ENCODE measurements at places on chromosomes 11 and 22. TPM values are rescaled to one million over a fixed set of nuclear protein-coding genes. Genes with fewer than 3 reads are reported as not detected.
A peak's percentile ranks its signal among the peaks of the same experiment; 100 is the strongest.

DNA sequence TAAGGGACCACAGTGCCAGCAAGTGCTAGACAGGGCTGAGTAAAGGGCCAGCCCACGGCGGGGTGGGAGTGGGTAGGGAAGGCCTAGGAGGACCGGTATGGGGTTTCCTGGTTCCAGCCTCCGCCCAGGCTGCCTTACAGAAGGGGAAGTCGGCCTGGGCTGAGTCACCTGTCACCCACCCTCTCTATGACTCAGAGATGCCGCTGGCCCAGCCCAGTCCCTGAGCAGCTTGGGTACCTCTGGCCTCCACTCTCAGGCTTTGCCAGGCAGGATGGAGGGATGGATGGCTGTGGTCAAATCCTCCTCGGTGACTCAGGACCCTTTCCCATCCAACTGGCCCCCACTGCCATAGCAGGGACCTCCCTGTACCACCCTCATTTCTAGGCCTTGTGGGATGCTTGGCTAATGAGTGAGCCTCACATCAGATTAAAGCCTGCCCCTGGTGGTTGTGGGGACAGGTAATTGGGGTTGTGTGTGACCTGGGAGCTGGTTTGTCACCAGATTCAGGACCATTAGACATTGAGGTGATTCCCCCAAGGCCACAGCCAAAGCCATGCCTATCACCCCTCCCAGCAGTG lies 13.9 kb downstream of the SLC35E4 start:
- DNase-seq: peak; percentile 67
- H3K27me3 ChIP-seq: no peaks in the 10 kb centered on the region
- H3K4me3 ChIP-seq: no peak overlapping the region
- no peak overlapping the region for H3K27ac ChIP-seq
- H3K36me3 ChIP-seq: no peaks in the 10 kb centered on the region

DNA sequence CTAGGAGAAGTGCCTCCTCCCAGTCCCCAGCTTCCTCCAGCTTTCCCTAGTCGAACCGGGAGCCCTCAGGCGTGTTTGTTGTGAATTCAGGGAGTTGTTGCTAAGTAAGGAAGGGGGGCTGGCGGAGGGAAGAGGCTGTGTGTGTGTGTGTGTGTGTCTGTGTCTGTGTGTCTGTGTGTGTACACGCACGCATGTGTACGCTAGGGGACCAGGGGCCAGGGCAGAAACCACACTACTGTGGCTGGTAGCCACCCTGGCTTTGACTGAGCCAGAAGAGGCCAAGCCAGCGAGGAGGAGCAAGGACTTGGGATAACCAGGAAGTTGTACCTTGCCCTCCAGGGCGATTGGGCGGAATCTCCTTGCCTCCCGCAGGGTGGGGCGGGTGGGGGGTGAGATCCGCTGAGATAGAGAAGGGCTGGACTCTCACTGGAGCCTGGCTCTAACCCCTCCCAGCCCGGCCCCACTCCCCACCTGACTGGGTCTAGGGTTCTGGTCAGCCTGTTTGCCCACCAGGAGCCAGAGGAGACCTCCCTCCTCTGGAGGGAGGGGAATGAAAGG lies 7.5 kb downstream of the BCL9L start:
- peak; percentile 85 for DNase-seq
- H3K4me3 ChIP-seq: no peak overlapping the region
- H3K27me3 ChIP-seq: no peaks in the 10 kb centered on the region
- H3K4me1 ChIP-seq: peaks cover 98% of the 10 kb centered on the region

DNA sequence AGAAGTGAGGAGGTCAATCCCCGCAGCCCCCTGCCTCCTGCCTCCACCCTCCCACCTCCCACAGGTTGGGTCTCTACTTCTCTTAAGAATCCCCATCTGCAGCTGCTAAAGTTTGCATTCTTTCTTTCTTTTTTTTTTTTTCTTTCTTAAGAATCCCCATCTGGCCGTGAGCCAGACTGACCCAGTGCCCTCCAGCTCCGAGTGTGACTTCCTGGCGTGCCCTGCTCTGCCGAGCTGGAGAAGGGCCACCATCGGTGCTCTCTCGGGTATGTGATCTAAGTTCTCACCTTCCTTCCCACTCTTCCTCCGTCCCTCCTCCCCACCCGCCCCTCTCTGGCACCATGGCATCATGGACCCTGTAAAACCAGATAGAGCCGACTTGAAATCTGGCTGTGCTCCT lies 66.7 kb upstream of the LMO1 start:
- H3K4me3 ChIP-seq: no peak overlapping the region
- H3K36me3 ChIP-seq: no peaks in the 10 kb centered on the region
- no peak overlapping the region for H3K27ac ChIP-seq
- no peaks in the 10 kb centered on the region for H3K27me3 ChIP-seq

Gene FDXACB1
- total RNA-seq: 5.5 TPM

DNA sequence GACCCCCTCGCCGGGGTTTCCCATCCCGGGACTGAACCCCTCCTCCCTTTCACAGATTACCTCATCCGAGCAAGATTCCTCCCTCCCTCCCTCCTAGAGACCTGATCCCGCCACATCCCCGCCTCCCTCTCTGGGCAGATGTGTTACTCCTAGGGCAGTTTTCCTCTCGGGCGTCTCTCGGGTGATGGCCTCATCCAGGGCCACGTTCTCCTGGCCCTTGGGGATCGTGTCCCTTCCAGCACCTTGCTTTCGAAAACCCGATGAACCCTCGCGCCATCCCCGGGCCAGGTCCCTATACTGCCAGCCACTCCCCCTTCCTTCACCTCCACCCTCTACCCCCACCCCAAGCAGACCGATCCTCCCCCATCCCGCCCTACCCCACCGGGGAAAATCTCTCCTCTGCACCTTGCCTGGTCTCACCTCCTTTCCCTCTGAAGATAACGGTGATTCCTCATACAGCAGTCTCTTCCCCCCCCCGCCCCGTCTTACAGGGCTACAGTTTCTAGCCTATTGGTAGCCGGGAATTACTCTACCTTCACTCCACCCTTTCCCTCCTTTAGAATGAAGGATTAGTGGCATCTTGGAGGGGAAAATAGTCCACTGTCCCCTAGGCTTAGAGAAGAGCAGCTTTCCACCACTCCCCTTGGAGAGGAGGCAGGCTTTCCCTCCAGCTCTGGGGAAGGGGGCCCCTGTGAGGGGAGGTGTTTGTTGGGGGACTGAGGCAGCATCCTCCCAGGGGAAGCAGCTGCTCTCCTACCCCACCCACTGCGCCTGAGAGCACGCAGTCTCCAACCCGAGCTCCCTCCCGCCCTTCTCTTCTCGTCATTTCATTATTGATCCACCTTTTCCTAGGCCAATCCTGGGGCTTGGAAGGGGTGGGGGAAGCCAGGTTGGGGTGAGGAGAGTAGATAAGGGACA lies 1.2 kb downstream of the KMT2A start:
- peaks cover 41% of the 10 kb centered on the region for H3K4me1 ChIP-seq
- no peaks in the 10 kb centered on the region for H3K27me3 ChIP-seq
- no peaks in the 10 kb centered on the region for H3K36me3 ChIP-seq
- DNase-seq: peak; percentile 56

- no peak overlapping the region for H3K4me3 ChIP-seq
- no peak overlapping the region for H3K27ac ChIP-seq
- no peak for DNase-seq
- no peaks in the 10 kb centered on the region for H3K27me3 ChIP-seq
- H3K36me3 ChIP-seq: no peaks in the 10 kb centered on the region
- peaks cover 5% of the 10 kb centered on the region for H3K4me1 ChIP-seq
Measured at GRCh38 chr11:130295657-130296056, 19.1 kb downstream of the ZBTB44 start.

Gene TMEM191B
- total RNA-seq: 0.48 TPM

- H3K27ac ChIP-seq: no peak overlapping the region
- H3K4me1 ChIP-seq: no peaks in the 10 kb centered on the region
- H3K36me3 ChIP-seq: no peaks in the 10 kb centered on the region
- H3K27me3 ChIP-seq: no peaks in the 10 kb centered on the region
- H3K4me3 ChIP-seq: no peak overlapping the region
Measured at GRCh38 chr11:59254286-59254685, 41.6 kb upstream of the MPEG1 start.

Gene OR10D3
- not detected for total RNA-seq

Gene ADM2
- total RNA-seq: not detected

GRCh38 chr11:73216465-73216864 lies 1.6 kb upstream of the P2RY2 start:
- peak overlapping the region; percentile 72 for H3K27ac ChIP-seq
- no peaks in the 10 kb centered on the region for H3K36me3 ChIP-seq
- peaks cover 12% of the 10 kb centered on the region for H3K4me1 ChIP-seq
- no peak overlapping the region for H3K4me3 ChIP-seq

GRCh38 chr22:27985323-27986275 lies 66.5 kb upstream of the PITPNB start:
- no peak for DNase-seq
- no peak overlapping the region for H3K27ac ChIP-seq
- H3K27me3 ChIP-seq: no peaks in the 10 kb centered on the region
- H3K4me3 ChIP-seq: no peak overlapping the region
- H3K4me1 ChIP-seq: no peaks in the 10 kb centered on the region

DNA sequence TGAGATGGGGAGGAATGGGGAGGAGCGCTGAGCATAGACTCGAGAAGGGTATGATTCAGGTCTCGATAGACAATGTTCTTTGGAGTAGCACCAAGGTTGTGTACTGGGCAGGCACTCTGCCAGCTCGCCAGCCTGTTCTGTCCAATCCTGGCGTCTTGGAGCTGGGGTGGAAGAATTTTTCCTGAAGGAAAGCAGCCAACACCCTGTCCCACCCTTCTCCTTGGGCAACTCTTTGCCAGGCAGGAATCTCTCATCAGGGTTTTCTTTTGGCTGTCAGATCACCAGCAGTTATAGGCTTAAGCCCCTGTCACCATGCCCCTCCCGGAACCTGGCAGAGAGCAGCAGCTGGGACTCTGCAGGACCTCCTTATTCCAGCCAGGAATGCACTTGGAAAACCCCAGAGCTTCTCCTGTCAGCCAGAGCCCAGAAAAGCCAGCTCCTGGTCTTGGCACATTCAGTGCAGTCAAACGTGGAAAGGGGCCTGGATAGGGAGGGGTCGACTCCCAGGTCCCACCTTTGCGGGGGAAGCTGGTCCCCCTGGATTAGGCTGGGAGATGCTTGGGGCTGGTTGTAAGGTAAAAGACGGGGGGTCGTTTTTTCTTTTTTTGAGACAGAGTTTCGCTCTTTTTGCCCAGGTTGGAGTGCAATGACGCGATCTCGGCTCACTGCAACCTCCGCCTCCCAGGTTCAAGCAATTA lies 14.4 kb upstream of the SPTBN2 start:
- H3K4me3 ChIP-seq: no peak overlapping the region
- DNase-seq: peak; percentile 88
- H3K27ac ChIP-seq: no peak overlapping the region
- peaks cover 16% of the 10 kb centered on the region for H3K4me1 ChIP-seq

DNA sequence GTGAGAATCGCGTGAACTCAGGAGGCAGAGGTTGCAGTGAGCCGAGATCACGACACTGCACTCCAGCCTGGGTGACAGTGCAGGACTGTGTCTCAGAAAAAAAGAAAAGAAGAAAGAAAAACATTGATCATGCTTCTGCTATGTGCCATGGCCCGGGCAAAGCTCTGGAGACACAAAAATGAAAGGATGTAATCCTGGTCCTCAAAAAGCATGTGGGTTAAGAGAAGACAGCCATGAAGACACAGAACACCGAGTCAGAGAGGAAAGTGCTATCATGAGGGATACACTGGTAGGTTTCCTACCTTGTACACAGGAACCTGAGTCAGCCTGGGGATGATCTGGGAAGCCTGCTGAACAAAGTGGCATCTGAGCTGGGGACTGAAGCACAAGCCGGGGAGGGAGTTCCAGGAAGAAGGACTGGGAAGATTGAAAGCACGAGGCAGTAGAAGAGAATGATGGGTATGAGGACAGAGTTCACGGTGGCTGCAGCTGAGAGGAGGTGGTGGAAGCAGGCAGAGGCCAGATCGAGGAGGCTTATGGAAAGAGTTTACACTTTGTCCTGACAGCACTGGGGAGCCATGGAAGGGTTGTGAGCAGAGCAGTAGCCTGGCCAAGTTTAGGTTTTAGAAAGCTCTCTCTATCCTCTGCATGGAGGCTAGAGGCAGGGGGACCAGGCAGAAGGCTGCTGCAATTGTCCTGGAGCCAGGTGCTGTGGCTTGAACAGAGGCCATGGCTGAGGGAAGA lies 9.9 kb upstream of the MAFF start:
- H3K4me1 ChIP-seq: peaks cover 15% of the 10 kb centered on the region
- H3K27me3 ChIP-seq: no peaks in the 10 kb centered on the region
- H3K4me3 ChIP-seq: no peak overlapping the region

DNA sequence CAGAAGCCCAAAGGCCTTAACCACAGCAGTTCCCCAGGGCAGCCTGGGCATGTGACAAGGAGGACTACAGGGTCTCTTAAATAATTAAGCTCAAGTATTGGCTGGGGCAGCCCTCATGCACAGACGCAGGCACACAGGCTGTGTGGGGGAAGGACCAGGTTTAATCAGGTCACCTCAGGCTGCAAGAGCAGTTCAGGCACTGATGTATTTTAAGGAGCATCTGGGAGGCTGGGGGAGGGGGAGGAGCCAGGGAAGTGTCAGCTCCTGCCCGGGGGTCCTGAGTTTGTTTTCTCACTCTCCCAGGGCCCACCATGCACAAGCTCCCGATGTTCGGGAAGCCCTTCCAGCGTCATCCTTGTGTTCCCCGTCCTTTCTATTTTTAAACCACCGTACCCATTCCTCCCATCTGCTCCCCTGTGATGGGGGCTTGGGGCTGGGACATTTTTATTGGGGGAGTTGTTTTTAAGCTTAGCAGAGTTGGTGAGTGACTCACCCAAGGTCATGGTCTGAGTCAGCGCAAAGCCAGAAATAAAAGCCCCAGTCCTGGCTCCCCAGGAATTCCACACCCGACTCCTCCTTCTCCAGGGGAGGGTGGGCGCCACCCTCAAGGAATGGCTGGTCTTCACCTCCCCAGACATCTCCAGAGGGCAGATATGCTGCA lies 2.4 kb downstream of the CSDC2 start:
- no peaks in the 10 kb centered on the region for H3K27me3 ChIP-seq
- H3K4me3 ChIP-seq: no peak overlapping the region
- H3K4me1 ChIP-seq: peaks cover 77% of the 10 kb centered on the region
- H3K36me3 ChIP-seq: no peaks in the 10 kb centered on the region

DNA sequence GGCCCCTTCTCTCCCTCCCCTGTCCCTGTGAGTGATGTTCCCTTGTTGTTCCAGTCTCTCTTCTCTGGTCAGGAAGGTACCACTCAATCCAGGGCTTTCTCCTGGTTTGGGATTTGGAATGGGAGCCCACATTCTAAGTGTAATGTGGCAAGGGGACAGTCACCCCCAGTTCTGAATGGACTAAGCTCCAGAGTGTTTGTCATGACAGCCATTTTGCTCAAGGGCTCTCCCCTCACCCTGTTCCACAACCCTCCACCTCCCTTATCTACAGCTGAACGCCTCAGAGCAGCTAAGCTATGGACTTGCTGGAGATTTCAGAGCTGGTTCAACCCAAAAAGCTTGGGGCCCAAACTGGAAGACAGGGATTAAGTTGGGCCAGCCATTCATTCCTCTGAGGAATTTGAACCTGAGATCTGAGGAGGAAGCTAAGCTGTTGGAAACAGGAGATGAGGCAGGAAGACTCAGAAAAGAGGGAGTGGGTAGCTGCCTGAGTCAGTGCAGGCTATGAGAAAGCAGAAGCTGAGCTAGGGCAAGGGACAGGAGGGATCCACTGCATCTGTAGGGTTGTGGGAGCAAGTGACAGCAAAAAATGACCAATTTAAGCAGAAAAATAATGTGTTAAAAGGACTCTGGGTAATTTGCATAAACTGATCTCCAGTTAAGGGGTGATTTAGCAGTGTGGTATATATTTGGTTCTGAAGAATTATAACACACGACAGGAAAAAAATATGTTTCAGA lies 22.9 kb upstream of the FCHSD2 start:
- H3K27ac ChIP-seq: no peak overlapping the region
- H3K27me3 ChIP-seq: no peaks in the 10 kb centered on the region
- no peak for DNase-seq
- no peaks in the 10 kb centered on the region for H3K36me3 ChIP-seq
- H3K4me3 ChIP-seq: no peak overlapping the region

All from adrenal gland (tissue), 19 donors.